ENCODE measurements at places on chromosomes 4 and X. TPM values are rescaled to one million over a fixed set of nuclear protein-coding genes. Genes with fewer than 3 reads are reported as not detected.
A peak's percentile ranks its signal among the peaks of the same experiment; 100 is the strongest.

TKTL2 gene
- not detected for total RNA-seq

GRCh38 chr4:172650758-172651530 lies 517.7 kb upstream of the GALNT7 start:
- DNase-seq = no peak

- no peak for DNase-seq
Measured at GRCh38 chr4:86630629-86631028, 36.5 kb downstream of the PTPN13 start.

DNA sequence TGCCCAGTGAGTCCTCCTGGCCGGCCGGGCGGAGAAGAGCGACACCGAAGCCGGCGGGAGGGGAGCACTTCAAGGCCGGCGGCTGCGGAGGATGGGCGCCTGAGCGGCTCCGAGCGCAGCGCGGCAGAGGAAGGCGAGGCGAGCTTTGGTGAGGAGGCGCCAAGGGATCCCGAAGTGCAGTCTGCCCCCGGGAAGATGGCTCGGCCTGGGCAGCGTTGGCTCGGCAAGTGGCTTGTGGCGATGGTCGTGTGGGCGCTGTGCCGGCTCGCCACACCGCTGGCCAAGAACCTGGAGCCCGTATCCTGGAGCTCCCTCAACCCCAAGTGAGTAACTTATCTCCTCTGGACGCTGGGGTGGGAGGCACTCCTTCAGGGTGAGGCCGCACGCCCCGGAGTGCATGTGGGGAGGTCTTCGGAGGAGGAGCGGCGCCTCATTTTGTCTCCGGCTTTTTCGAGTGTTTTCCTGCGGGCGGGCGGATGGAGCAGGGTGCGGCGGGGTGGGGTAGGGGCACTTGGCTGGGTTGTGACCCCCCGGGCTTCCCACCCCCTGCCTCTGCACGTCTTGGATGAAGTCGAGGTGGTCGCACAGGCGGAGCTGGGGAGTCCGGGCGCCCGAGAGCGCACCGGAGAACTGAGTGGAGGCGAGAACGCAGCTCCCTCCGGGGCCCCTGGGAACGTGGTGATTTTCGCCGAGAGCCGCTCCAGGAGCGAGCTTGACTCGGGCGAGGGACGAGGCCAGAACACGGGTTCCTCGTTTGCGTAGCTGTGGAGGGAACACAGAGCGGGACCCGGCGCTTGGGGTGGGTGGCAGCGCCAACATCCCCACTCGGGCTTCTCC lies 979 bp downstream of the EFNB1 start:
- peak; percentile 88 for DNase-seq

DNA sequence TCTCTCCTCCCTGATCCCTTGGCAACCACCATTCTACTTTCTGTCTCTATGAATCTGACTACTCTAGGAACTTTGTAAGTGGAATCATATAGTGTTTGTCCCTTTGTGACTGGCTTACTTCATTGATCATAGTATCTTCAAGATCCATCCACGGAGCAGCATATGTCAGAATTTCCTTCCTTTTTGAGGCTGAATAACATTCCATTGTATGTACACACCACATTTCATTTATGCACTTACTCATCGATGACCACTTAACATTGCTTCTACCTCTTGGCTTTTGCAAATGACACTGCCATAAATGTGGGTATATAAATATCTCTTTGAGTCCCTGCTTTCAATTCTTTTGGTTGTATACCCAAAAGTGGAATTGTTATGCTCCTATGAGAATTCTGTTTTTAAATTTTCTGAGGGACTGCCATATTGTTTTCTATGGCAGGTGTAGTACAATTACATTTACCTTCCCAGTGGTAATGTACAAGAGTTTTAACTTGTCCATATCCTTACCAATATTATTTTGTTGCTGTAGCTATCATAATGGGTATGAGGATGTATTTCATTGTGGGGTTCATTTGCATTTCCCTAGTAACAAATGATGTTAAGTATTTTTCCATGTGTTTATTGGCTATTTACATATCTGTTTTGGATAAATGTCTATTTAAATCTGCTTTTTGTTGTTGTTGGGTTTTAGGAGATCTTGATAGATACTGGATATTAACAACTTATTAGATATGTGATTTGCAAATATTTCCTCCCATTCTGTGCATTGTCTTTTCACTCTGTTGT lies 466.1 kb downstream of the C4orf33 start:
- DNase-seq = no peak

DNA sequence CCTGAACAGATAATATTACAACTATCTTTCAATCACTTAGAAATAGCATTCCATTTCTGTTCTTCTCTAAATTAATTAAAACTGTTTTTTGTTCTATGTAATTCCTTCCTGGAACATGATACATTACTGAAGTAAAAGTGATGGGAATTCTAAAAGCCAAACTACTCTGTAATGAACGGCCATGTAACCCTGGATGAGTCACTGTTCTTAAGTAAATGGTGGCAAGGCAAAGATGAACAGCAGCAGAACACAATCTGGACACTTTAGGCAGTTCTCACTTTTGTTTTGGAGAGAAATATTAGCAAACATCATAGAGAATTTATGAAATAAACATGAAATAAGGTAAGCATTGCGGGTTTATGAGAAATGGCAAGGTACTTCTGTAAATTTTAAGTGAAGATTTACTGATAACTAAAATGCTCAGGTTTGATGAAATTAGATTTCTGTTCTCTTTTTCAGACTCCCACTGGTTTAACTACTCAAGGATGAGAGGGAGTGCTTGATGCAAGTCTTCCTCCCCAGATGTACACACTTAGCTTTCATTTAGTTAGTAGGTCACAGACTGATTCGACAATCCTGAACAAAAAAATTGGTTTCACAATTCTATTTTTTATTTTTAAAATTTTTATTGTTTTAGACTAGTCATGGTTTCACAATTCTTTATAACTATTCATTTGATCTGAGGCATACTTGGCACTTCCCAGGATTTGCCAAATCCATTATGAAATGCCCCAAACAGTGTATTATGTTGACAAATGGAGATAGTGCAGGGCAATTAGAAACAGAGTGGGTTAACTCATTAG lies 964 bp upstream of the GPR82 start:
- no peak for DNase-seq

MSX1 gene
- 38.9 TPM for total RNA-seq

EOLA2 gene
- total RNA-seq = 37.6 TPM

DNA sequence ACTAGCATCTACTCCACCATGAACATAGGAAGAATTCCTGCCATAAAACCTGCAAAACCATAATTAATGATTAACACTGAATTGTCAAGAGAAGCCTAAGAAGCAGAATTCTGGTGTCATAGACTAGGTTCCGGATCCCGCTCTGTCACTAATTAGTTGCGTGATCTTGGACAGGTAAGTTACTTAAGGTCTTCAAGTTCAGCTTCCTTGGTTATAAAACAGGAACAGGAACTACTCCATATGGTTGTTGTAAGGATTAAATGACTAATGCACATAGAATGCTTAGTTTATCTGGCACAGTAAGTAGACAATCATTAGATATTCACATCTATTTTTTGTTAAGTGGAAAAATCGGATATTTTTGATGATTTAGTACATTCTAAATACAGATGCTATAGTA lies 14.3 kb downstream of the G3BP2 start:
- no peak for DNase-seq

DNA sequence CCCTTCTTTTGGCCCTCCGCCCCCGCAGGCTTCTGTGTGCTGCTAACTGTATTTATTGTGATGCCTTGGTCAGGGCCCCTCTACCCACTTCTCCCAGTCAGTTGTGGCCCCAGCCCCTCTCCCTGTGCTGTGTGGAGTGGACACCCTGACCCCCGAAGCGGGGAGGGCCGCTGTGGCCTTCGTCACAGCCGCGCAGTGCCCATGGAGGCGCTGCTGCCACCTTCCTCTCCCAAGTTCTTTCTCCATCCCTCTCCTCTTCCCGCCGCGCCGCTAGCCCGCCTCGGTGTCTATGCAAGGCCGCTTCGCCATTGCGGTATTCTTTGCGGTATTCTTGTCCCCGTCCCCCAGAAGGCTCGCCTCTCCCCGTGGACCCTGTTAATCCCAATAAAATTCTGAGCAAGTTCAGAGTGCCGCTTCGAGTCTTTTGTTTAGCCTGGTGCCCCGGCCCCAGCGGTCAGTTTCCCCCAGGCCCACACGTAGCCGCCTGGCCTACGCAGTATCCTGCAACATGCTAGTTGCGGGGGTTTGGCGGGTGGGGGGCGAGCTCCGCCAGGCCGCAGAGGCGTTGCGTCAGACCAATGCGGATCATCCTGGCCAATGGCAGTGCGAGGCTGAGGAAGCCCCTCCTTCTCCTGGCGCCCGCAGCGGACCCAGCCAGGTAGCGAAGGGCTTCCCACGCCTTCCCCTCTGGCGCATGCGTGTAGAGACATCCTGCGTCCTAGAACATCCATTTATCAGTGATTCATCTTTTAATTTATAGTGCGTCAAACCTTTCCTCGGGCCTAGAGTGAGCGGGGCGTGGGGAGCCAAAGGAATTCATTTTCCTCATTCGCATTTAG lies 5.6 kb upstream of the KANTR start:
- DNase-seq = no peak

- DNase-seq = no peak
Measured at GRCh38 chr4:75107755-75108612, 175.1 kb downstream of the PARM1 start.

DNA sequence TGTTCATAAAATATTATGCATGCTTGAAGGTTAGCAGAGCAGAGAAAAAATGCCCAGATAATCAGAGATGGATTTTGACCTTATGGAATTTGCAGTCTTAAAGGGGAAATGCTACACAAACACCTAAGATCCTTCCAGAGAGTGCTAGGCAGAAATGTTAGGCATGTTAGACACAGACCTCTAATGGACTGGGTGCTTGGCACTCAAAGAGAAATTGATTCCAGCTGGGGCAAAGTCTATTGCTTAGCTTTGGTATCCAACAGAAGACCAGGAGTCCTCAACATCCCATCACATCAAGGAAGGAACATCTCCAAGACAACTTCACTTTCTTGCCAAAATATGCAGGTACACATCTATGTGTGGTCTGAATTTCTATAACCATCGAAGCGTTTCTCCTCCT lies 32.2 kb upstream of the PPARGC1A start:
- DNase-seq = no peak

DNA sequence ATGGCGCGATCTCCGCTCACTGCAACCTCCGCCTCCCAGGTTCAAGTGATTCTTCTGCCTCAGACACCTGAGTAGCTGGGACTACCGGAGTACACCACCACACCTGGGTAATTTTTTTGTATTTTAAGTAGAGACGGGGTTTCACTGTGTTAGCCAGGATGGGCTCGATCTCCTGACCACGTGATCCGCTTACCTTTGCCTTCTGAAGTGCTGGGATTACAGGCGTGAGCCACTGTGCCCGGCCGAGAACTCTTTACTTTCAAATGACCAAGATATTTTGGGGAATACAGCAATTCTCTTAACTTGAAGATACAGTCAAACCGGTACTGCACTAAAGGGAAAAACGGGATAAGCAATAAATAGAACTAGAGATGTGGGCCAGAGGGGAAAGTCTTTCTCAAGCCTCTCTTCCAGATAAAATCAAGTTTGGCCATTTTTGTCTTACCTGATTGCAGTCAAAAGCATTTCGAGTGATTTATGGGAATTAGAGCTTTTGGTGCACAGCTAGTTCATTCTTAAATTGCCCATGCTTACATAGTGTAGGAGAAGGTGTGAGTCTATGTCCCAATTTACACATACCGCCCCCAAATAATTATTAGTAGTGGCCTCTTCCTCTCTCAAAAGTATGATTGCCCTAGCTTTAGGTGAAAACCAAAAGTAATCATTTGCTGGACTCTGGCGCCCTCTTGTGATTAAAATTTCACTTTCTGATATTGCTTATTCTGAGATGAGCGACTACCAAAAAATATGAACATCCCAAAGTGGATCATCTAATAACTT lies 53.2 kb upstream of the ABCG2 start:
- no peak for DNase-seq

GRCh38 chr4:25755911-25756310 lies 100.3 kb downstream of the SLC34A2 start:
- DNase-seq = no peak

SPANXB1 gene
- total RNA-seq = not detected

- no peak for DNase-seq
Measured at GRCh38 chr4:163606896-163607691, 112.6 kb downstream of the TMA16 start.

GRCh38 chrX:9848718-9849479 lies 62.7 kb downstream of the SHROOM2 start:
- DNase-seq = no peak

DNA sequence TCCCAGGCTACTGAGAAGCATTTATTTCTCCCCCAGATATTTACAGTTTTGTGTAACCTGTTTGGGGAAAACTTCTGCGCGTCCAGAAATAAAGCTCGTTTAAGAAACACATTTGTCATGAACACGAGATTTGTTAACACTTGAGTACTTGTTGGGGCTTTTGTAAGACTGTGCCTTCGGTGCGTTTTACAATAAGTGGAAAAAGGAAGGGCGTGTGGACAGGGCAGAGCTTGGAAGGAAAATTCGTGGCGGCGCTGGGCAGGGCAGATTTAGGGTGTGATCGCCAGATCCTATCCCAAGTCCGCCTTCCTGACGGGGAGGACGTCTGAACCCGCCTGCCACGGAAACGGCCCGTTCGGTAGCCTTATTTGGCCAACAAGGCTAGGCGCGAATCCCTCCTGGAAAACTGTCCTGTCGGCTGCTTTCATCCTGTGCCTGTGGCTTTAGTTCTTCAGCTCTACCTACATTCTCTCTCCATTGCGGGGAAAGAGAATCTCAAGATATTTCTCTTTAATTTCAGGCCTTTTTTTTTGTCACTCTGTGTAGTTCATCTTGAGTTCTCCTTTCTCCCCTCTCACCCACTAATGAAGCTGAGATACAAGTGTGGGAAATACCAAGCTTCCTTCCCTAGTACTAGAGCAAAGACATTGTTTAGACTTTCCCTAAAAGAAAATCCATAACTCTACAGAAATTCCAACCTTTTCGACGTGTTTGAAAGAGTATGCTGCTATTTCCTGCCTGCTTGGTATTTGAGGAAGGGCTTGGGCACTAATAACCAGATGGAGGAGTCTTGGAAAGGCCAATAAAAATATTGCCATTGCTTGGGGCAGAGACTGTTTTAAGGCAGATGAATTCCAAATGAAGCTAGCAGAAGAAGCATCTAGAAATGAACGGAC lies 982 bp downstream of the PDLIM5 start:
- peak; percentile 95 for DNase-seq

DUSP21 gene
- not detected for total RNA-seq

DNA sequence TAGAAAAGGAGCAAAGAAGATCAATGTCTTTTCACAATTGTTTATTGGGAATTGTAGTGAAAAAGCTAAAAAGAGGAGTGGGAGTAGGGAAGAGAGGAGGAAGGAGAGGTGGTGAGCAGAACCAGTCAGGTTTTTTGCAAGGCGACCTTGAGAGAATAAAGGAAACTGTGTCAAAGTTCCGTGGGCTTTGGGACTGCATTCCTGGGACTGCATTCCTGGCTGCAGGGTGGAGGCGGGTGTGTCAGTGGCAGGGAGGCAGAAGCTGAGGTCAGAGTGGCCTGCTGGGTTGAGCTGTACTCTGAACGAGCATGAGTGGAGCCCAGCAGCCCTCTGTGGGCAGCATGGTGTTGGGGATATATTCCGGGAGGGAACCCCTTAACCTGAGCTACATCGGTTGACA lies 66.8 kb upstream of the UCP1 start:
- no peak for DNase-seq

S100P gene
- 16.1 TPM for total RNA-seq

- no peak for DNase-seq
Measured at GRCh38 chr4:179989975-179990374, 2253.2 kb upstream of the TENM3 start.

All from mesenteric fat pad (tissue), 1 donor.